ENCODE measurements at places on chromosomes 7 and 10. TPM values are rescaled to one million over a fixed set of nuclear protein-coding genes. Genes with fewer than 3 reads are reported as not detected.

NCF1 gene
- polyA plus RNA-seq, result 2.2 TPM

DNA sequence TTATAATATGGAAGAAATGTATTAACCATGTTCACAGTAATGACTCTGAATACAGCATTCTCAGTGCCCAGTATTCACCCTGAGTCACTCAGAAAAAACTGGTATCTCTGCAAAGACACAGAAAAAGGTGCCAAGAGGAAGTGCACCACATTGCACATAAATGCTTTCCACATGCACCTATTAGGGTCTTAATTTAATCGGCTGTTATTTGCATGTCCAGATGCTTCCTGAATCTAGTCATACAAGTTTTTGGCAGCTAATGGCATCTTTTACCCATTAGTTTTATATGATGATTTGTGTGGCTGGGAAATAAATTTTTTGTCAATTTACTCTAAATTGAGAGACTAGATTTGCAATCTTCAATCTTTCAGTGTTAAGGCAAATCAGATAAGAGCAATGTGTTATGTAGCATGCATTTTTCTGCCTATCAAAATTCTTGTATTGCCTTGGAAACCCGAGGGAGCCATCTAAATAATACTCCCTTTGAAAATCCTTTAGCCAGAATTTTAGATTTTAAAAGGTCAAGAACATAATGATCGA lies 58.2 kb downstream of the ZNF680 start:
- DNase-seq, result no peak

- DNase-seq, result no peak
These were observed 482.6 kb upstream of the GALNT17 start for GRCh38 chr7:70649323-70649722.

DNA sequence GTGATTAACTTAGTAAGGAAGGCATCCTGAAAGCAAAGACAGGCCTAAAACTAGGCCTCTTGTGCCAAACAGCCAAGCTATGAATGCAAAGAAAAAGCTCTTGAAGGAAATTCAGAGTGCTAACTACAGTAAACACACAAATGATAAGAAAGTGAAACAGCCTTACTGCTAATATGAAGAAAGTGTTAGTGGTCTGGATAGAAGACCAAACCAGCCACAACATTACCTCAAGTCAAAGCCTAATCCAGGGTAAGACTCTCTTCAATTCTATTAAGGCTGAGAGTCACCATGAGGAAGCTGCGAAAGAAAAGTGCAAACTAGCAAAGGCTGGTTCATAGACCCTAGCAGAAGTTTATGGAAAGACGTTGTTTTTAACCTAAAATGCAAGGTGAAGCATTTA lies 66.0 kb downstream of the IPMK start:
- DNase-seq, result no peak

- no peak for DNase-seq
These were observed 11.1 kb downstream of the C7orf57 start for GRCh38 chr7:48046458-48046857.

Measured in forelimb muscle (tissue), 1 donor.